Activated naive CD8-positive, alpha-beta T cell treated with anti-CD3 and anti-CD28 coated beads for 36 hours (primary cell): ENCODE measurements at places on chromosomes 4 and X.

- DNase-seq, result peak; percentile 41
These were observed at the start of gene PRDM8 for GRCh38 chr4:80196922-80197573. PRDM8 (plus strand) TSS chr4:80197503; CDS start chr4:80200081, 2,578 bp downstream.

GRCh38 chr4:99833756-99834155, 17.1 kb downstream of the DAPP1 start:
- DNase-seq, result no peak

- DNase-seq, result no peak
These were observed 100.3 kb downstream of the DCK start for GRCh38 chr4:71093745-71094144.

DNA sequence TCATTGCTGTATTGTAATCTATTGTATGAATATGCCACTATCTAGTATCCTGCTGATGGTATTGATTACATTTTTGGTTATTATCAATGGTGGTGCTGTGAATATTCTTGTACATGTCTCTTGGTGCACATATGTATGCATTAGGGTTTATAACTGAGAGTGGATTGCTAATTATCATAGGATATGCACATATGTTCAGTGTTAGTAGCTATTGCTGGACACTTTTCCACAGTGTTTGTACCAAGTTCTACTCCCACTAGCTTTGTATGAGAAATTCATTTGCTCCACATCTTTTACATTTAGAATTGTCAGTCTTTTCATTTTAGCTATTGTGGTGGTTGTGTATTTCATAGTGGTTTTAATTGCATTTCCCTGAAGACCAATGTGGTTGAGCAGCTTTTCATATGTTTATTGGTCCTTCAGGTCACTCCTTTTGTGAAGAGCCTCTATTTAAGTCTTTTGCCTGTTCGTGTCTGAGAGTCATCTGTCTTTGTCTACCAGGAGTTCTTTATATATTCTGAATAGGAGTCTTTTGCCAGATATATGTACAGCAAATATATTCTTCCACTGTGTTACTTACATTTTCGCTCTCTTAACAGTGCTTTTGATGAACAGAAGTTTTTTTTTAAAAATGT, 87.1 kb downstream of the TBC1D19 start:
- DNase-seq, result no peak

- no peak for DNase-seq
These were observed 31.5 kb downstream of the DHRSX start for GRCh38 chrX:2469196-2469685.

GRCh38 chr4:154595807-154596206, 5.3 kb upstream of the FGA start:
- no peak for DNase-seq

DNA sequence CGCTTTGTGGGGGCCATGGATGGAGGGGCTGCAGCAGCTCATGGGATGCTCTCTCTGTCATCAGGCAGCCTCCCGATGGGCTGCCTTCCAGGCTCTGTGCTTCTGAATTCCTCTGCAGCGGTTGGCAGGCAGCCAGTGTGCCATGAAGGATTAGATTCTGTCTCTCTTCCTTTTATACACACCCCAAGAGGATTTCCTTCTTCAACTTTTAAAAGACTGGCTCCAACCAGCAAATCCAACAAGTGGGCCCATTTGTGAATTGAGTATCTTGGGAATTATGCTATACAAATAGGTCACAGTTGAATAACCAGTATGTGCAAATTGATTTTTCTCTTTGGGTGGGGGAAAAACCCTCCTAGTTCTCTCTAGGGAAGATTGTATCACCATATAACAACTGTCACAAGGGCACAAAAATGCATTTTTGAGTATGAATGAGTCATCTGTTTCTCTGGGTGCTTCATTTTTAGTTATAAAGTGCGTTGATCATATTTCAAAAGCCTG, 96.8 kb upstream of the FAT1 start:
- no peak for DNase-seq

- DNase-seq, result no peak
These were observed 164.4 kb upstream of the PSAPL1 start for GRCh38 chr4:7598939-7599790.

DNA sequence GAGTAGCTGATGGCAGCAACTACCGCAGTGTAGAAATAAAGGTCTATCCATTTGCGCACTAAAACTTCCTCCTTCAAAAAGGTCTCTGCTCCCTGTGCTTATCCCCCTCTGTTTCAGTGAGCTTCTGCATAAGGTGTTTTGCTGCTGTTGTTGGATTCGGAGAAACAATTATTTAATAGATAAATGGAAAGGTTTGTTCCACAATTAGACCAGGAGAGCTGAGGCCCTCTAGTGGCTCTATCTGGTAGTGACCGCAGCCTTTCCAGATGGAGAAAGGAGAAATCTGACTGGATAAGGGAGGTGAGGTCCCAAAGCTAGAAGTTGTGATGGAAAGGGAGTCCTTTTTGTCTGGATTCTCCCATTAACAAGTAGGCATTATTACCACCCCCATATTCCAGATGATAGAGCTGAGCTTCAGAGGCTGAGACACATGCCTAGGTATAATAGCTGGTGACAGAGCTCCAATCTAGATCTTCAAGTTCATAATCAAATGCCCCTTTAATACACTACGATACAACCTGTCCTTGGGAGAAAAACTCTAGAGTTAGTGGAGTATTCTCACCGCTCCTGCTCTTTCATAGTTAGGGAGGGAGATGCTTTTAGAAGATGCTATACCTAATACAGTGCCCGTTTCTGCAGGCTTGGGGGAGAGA, 5.1 kb upstream of the GABRQ start:
- peak; percentile 17 for DNase-seq

DNA sequence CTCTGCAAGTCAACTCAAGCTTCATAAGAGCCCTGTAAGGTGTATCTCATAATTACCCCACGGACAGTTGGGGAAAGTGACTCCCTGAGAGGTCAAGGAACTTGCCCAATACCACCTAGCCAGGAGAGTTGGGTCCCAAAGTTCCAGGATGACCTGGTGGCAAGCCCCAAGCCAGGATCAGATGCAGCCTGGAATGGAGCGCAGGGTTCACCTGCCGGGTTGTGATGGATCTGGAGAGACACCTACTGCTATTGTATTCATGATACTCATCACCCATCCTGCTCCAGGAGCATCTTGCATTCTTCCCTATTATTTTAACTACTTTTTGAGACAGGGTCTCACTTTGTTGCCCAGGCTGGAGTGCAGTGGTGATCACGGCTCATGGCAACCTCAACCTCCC, 36.1 kb downstream of the ZBTB49 start:
- no peak for DNase-seq

- no peak for DNase-seq
These were observed 90.7 kb downstream of the GEMIN8 start for GRCh38 chrX:13938829-13939530.

DNA sequence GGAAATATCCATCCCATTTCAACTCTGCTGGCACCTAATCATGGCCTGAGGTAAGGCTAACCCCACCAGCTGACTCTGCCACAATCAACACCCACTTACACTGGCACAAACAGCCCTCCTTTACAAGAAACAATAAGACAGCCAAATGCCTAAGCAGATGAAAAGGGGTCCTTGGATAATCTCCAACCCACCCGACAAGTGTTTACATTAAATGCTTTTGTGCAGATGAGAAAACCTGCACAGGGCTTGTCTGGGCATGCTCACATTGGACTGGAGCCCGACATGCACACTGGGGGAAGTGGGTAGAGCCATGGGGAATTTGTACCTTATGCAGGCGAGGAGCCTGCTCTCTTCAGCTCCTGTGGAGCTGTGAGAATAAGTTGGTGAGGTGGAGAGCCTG, 138.9 kb upstream of the ITM2A start:
- no peak for DNase-seq

- DNase-seq, result no peak
These were observed 423.3 kb downstream of the CENPC start for GRCh38 chr4:67122029-67122428.

GRCh38 chrX:51894697-51895336, 1.4 kb downstream of the MAGED1 start:
- peak; percentile 31 for DNase-seq

GRCh38 chrX:84876876-84877275, 126.8 kb upstream of the APOOL start:
- no peak for DNase-seq

GRCh38 chr4:5802565-5802964, 90.3 kb downstream of the CRMP1 start:
- DNase-seq, result no peak

- DNase-seq, result no peak
These were observed 140.8 kb downstream of the PCDH7 start for GRCh38 chr4:30860978-30861377.

DNA sequence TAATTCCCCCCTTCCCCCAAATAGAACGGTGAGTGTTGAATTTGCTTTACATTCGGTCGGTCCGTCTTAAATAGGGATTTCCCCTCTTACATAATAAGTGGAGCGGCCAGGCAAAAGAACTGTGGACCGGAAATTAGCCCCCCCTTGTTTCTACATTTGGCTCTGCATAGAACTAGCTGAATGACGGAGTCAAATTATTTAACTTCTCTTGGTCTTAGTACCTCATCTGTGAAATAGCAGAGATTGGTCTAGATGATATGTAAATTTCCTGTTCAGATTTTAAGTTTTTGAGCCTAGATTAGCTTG, 1.3 kb downstream of the SPATA18 start:
- no peak for DNase-seq

DNA sequence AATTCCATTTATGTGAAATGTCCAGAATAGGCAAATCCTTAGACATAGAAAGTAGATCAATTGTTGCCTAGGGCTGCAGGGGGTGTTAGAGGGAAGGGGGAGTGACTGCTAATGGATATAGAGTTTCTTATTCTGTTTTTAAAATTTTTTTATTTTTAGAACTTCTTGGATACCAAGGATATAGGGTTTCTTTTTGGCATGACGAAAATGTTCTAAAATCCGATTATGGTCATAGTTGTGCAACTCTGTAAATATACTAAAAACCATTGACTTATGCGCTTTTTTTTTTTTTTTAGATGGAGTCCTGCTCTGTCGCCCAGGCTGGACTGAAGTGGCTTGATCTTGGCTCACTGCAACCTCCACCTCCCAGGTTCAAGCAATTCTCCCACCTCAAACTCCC, 125.2 kb upstream of the USP9X start:
- DNase-seq, result no peak

DNA sequence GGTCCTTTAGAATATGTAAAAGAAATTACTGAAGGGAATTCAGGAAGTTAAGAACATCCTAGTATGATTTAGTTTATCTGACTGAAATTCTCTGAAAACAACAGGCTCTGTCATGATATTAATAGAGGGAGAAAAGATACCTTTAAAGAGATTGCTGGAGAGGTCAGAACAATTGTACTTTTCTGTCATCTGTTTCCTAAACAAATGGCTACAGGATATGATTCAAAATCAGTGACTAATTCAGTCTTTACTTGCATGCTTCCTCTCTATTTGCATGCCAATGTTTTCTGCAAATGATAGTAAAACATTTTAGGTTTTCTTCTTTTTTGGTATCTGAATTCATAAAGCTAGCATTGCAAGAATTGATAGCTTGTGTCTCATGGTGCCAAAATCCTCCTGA, 616.7 kb upstream of the PCDH7 start:
- DNase-seq, result no peak

DNA sequence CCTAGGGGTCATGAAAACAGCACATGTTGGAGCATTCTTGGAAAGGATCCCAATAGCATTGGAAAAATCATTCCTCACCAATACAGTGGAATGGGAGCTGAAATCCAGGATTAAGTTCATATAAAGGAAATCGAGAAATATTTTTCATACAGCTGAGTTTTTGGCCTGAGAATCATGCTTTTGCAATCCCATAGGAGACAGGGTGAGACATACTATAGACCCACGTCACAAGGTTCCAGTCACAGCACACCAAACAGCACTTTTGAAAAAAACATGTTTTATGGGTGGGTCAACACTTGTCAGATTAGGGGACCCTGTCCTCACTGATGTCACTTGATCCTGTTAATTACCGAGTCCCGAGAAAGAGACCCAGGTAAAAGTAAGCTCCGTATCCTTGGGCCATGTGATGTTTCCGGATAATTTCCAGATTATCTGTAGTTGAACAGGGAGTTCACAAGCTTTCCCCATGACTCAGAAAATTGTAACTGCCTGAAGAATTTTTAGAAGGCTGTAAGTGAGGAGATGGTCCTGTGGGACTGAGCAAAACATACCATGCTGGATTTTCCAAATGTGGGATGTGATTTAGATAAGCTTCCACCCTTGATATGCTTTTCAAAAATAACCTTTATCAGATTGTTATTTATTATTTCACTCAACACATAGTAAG, 80.9 kb upstream of the TLR3 start:
- no peak for DNase-seq

DNA sequence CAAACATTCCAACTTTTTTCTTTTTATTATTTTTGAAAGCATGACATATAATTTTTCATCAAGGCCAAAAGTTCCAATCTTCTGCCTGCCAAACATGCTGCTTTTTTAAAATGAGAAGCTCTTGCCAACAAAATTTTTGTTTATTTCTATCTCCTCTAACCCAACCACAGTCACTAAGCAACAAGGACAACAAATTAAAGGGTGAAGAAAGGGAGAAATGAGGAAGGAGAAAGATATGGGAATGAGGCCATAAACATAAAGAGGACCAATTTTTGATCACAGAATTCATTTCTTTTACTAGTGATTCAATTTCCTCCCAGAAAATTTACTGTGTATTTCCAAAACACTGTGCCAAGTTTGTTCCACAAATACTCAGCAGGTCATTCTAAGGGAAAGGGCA, 537.0 kb upstream of the DIAPH2 start:
- DNase-seq, result no peak

- no peak for DNase-seq
These were observed 82.8 kb upstream of the CAMK2D start for GRCh38 chr4:113844369-113844768.

- DNase-seq, result no peak
These were observed 117.3 kb downstream of the FAT4 start for GRCh38 chr4:125432078-125432477.

- no peak for DNase-seq
These were observed 111.9 kb upstream of the EDNRA start for GRCh38 chr4:147368948-147369347.

GRCh38 chrX:97672138-97672537, 788.4 kb downstream of the RPA4 start:
- no peak for DNase-seq

DNA sequence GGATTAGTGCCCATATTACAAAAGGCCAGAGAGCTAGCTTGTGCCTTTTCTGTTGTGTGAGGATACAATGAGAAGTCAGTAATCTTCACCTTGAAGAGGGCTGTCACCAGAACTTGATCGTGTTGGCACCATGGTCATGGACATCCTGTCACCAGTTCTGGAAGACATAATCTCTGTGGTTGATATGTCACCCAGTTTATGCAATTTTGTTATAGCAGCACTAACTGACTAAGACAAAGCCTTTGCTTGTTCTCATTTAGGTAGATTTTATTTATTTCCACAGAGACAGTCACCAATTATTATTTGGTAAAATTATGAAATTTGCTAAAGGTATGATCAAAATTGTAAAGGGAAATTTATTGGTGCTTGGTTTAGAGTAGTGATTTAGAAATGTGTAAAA, 308.8 kb upstream of the CPXCR1 start:
- DNase-seq, result no peak

- DNase-seq, result no peak
These were observed 2.4 kb downstream of the GLRA3 start for GRCh38 chr4:174826660-174827059.
